ENCODE measurements at places on chromosomes 5 and 9.

GRCh38 chr9:121725008-121725775 is 73.8 kb downstream of the DAB2IP start:
- DNase-seq = peak; percentile 97

DNA sequence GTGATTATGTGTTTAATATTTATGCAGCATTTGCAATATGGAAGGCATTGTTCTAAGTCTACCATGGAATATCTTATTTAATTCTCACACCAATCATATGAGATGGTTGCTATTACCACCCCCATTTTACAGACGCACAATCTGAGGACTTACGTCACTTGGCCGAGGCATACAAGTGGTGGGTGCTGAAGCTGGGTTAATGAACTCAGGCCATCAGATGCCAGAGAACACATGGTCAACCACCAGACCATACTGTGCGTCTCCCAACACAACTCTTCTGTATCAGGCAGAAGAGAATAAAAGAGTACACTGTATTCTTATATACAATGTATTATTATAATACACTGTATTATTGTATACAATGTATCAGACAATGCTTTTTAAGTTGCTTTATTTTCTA is 59.5 kb downstream of the ZNF366 start:
- no peak for DNase-seq

DNA sequence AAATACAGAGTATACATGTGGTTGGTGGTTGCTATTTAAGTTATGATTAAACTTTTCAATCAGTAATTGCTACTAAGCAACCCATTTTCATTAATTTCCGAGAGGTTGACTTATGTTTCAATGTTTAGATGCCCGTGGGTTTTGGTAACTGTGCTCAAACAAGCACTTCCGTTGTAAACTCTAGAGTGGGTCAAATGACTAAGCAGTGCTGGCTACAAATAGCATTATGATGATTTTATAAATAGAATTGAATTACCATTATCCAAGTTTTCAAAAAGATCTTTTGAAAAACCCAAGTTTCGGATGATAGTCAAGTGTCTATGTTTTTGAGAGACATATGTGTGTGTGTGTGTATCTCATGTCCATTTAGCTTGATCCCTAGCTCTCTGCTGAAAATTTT is 2369.4 kb upstream of the ACO1 start:
- DNase-seq = no peak

DNA sequence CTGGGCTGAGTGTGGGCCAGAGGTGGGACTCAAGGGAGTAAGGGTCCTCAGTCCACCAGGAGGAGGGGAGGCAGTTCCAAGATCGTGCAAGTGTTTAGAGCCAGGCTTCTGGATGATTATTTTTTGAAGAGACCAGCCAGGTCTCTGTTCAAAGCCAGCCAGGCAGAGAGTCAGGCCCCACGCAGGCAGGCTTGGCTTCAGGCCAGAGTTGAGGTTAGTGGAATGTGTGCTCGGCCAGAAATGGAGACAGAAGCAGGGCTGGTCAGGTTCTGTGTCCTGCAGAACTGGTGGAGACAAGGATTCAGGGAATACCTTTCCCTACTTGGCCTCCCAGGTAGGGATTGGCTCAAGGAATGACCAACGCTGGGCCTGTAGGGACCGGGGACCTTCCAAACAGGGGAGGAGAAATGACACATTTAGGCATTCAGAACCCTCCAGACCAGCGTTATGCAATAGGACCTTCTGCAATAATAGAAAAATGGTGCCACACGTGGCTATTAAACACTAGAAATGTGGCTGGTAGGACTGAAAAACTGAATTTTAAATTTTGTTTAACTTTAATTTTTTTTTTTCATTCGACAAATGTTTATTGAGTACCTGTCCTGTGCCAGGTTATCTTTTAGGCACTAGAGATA is 106.2 kb downstream of the CMYA5 start:
- peak; percentile 11 for DNase-seq

- no peak for DNase-seq
Measured at GRCh38 chr9:121485623-121486022, 14.0 kb downstream of the GGTA1 start.

DNA sequence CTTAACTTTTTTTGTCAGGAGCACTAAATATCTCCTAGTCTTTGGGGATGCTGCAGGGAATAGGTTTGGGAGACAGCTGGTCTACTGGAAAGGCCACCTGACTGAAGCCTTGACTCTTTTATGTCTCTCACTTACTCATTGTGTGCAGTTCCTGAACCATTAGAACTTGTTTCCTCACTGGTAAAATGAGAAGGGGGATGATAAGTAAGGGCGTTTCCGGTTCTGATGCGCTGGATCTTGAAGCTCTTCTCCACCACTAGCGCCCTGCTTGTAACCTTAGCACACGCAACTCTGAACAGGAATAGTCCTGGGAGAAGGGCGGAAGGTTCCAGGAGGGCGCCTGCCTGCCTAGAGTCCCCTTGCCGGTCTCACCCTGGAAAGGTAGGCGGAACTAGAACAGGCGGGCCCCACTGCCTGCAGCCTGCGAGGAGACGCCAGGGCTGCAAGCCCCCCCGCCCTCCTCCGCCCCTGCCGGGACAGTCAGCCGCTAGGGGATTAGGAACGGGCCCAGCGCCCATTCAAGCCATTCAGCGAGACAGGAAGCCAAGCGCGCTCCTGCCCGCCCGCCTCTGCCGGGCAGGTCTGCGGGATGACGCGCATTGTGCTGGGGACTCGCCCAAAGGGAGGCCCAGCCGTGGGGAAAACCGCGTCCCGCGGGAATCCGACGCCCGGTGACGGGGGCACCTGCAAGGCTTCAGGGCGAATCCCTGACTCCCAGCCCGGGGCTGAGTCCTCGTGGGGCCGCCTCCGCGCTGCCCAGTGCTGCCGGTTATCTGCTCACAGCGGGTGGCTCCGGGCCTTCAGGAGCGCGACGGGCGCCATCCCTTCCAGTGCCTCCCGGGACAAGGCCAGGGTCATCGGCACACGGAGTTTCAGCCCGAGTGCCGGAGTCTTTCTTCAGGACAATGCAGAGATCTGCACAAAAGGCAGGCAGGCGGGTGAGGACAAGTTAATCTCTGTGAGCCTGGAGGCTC is 44.0 kb upstream of the XPA start:
- peak; percentile 55 for DNase-seq

- DNase-seq = no peak
Measured at GRCh38 chr5:148817606-148818005, 8.8 kb upstream of the ADRB2 start.

DNA sequence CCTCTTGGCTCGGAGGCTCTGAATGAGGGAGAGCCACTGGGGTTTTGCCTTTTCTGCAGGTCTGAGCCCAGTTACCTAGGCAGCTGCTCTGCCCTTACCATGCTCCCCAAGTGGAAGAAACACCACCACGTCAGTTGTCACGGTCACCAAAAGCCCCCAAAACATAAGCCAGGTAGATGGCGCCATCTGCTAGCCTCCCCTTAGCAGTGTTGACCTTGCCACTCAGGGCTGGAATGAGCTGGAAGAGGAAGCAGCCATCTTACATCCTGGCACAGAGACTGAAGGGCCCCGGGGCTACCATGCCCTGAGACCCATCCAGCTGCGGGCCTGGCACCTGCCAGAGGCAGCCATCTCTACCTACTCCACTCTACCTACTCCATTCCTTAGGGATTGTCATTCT is 7.4 kb downstream of the ZER1 start:
- DNase-seq = no peak

GRCh38 chr5:17735761-17736160 is 101.5 kb downstream of the TAF11L14 start:
- no peak for DNase-seq

DNA sequence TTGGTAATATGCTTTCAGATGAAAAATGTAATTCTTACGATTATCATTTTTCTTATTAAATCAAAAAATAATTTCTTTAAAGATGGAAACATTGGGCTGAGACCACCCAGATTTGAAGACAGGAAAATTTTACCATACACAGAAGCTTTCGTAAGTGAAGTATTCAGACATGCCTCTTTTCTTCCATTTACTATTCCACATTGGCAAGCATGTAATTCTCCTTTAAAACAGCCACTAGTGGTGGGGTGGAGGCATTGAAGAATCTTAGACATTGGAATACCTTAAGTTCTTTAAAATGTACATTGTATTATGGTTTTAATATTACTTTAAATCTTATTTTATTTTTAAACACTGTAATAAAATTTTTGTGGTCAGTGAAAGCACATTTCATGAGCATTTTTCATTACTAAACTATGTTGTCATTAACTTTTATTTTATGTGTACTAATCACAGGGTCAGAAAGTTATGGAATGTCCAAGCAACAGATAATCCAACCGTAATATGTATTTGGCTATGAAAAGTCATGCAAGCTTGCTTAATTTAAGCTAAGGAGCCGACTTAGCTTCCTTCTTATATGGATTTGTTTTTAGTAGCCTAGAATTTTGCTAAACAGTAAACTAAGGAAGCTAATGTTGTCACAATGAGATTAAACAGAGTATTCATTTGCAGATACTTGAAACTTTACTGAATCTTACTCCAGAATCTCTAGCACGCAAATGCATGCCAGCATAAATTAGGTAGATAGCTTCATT is 97.4 kb upstream of the ALDH1A1 start:
- DNase-seq = peak; percentile 89

DNA sequence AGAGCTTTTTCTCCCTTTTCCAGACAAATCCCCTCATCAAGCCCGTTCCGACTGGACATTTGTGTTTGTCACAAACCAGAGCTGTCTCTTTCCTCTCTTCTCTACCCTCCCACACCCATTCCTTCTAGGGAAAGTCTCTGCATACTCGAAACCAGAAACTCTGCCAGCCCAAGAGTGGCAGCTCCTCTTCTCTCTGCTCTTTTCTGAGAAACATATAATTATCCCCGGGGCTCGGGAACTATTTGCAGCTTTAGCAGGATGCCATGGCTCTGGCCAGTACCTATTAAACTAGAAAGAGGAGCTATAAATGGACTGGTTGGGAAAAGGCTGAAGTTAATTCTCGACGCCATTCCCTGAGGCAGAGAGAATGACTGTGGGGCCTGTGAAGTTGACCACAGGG is 82.6 kb downstream of the SH3PXD2B start:
- no peak for DNase-seq

GRCh38 chr9:134546246-134546731 is 95.3 kb upstream of the COL5A1 start:
- DNase-seq = peak; percentile 86

DNA sequence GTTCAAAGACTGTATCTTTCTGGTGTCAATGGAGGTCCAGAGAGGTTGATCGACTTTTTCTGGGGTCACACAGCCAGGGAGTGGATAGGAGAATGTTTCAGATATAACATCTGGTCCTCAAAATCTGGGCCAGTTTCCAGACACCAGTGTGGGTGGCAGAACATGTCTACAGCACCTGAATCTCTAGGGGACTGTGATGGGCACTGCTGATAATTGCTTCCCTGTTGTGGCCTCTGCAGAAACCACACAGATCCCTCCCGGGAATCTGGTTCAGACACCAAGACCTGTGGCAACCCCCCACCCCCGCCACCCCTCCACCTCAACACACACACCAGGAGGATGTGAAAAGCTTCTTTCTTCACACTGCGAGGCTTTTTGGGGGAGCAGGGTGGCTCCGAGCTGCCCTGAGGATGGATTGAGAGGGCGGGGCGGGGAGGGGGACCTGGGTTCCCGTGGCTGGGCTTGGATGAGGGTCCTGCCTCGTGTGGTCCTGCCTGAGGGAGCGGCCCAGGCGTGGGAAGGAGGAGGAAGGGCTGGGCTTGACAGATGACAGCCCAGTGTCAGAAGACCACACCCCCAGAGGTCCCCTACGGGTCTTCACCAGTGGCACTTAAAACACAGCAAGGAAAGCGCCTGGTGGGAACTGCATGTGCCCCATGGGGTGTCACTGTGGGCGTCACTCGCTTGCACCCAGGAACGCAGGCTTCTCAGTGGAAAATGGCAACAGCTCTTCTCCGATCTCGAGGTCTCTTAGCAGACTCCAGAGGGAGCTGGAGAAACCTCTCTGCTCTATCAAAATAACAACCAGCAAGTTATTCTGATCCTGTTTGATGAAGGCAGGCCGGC is 55.2 kb downstream of the TRIP13 start:
- no peak for DNase-seq

- DNase-seq = peak; percentile 35
Measured at GRCh38 chr5:167614294-167615021, 677.0 kb upstream of the WWC1 start.

- peak; percentile 77 for DNase-seq
Measured at GRCh38 chr9:92164490-92164889, 49.3 kb upstream of the SPTLC1 start.

GRCh38 chr5:53642061-53642460 is 81.6 kb downstream of the NDUFS4 start:
- DNase-seq = peak; percentile 55

GRCh38 chr9:127684576-127684975 is 22.2 kb upstream of the CFAP157 start:
- DNase-seq = no peak

DNA sequence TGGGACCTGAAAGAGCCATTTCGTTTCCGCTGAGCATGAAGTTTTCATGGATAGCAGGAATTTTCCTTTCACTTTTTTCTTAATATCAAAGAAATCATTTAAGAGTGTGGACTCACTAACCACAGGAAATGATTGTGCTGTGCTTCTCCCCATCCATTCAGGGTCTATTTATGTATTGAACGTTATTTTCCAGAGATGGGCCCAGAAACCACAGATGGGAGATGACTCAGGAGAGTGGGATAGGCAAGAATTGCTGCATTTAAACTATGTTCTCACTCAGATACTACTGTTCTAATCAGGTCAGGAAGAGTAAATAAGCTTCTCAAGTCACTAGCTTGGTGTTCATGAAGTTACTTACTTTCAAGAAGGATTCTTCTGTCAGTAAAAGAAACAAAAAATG is 763.8 kb downstream of the DTWD2 start:
- DNase-seq = no peak

DNA sequence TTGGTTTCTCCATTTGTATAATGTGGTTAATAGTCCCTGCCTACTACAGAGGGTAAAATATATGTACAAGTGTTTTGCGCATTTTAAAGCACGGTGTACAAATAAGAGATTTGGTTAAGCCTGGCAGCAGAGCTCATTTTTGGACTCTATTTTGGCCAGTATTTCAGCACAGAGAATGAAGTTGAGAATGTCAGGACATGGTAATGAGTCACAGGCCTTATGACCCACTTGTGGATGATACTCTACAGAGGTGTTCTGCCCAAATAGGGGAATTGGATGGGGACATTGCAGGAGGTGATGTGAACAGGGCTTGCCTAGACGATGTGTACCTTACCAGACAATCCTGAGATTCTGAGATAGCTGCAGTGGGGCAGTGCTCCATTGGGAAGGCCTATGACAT is 50.6 kb downstream of the MELK start:
- peak; percentile 34 for DNase-seq

DNA sequence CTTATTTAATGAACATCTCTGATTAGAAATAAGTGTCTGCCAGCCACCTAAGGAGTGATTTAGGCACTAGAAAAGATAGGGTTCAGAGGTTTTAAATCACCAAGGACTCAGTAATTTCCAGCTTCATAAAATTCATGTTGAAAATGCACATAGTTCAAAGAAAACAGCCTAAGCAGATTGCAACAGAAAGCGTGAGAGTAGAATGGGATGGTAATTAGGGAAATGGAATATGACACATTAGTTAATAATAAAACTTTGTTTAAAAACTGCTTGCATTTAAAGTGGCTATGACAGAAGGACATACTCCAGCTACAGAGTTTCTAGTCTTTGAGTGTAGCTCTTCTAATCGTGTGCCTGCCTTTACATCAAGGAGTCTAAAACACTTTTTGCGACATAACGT is 490.8 kb downstream of the TLE4 start:
- no peak for DNase-seq

Measured in fibroblast of villous mesenchyme (primary cell).